Left hindlimb (tissue), 1 donor: ENCODE measurements at places on chromosomes 13 and 19.
A peak's percentile ranks its signal among the peaks of the same experiment; 100 is the strongest.

DNA sequence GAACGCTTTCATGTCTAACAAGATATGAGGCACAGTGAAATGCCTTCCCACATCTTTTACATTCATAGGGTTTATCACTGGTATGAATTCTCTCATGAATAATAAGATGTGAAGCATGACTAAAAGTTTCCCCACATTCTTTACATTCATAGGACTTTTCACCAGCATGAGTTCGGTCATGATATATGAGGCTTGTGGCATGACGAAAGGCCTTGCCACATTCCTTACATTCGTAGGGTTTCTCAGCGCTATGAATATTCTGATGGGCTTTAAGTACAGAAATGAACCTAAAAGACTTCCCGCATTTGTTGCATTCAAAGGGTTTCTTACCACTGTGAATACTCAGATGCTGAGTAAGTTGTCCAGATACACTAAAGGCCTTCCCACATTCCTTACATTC is 21.3 kb downstream of the ZNF607 start:
- no peak for DNase-seq

GRCh38 chr19:42658076-42658475 is 63.4 kb upstream of the CEACAM8 start:
- no peak for DNase-seq

DNA sequence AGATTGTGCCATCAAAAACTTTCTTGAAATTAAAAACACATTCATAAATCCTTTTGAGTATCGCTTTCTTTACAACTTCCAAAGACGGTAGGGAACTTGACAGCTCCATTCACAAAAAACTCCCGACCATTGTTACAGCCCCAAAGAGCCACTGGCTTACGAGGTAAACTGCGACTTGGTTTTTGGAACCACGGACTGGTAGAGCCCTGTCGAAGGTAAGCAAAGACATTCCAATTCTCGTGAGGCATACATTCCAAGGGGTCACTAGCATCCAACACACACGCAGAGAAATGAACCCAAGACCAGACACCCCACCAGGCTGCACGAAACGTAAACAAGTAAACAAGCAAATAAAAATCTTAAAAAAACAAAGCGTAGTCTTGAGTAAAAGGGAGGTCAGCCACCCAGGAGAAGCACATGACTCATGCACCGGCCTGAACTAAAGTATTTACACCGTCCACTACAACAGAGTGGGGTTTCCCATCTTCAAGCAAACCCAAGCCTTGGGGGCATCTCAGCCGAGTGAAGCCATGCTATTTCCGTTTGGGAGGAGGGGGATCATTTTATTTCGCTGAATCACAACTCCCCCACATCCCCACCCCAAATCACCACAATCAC is 1.4 kb downstream of the BRD4 start:
- DNase-seq = no peak

GRCh38 chr13:94776300-94776699 is 64.0 kb upstream of the SOX21 start:
- no peak for DNase-seq

- no peak for DNase-seq
Measured at GRCh38 chr13:85417807-85418206, 381.4 kb downstream of the SLITRK6 start.

GRCh38 chr13:111479412-111479811 is 159.0 kb downstream of the TEX29 start:
- DNase-seq = no peak

GRCh38 chr19:46839752-46840497 is 10.7 kb downstream of the AP2S1 start:
- no peak for DNase-seq

DNA sequence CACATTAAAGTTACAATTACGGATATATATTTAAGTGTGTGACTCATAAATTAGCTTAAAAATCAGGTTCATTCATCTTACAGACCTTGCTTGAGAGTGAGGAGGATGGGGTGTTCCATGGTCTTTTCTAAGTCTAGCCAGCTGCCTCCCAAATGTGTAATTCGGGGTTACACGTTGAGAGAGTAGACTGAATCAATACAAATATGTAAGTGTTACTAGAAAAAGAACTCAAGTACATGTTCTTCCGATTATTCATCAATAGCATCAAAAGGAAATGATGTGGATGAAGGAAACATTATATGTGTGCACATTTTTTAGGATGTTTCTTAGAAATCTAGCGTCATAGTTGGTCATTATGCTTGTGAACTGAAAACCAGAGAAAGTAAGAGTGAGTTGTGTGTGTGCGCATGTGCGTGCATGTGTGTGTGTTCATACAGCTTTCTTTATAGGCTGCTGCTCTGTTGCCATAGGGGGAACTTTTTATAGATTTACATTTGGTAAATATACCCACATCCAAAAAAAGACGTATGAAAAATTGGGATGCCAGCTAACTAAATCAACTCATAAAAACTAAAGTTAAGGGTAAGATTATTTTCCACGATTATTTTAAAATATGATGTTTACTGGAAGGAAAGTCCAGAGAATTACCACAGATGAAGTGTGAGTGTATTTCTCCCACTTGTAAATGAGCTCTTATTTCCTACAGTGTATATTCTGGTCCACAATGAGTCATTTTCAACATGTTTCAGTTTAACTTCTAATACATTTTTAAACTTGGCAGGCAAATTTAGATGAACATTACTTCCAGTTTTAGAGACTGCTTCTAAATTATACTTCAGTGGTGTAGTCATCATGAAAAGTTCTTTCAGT is 82.4 kb downstream of the PIBF1 start:
- peak; percentile 65 for DNase-seq

DNA sequence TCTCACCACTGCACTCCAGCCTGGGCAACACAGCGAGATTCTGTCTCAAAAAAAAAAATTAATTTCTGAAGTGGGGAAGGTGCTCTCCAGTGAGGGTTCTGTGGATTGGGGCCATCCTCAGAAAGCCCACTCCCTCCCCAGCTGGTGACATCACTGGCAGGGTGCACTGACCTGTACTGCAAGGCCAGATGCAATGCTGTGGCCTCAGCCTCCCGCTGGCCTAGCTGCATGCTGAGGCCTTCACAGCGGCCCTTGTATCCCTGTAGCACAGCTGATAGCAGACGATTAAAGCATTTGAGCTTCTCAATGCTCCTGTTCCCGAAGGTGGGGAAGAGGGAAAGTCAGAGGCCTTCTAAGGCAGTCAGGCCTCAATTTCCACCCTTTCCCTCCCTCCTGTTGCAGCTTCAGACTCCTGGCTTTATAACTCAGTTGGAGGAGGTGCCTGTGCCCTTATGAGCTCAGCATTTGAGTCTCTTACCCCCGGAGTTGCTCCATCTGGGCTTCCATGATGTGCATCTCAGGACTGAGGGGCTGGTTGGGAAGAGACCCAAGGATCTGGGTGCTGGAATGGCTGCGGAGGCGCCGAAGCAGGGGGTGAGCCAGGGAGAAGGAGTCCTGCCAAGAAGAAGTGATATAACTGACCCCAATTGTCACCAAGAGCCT is 5.3 kb downstream of the USHBP1 start:
- no peak for DNase-seq

GRCh38 chr13:113636266-113636963 is 21.6 kb downstream of the ATP4B start:
- no peak for DNase-seq

GRCh38 chr19:12611361-12611699 is 610 bp downstream of the ZNF791 start:
- peak; percentile 89 for DNase-seq

DNA sequence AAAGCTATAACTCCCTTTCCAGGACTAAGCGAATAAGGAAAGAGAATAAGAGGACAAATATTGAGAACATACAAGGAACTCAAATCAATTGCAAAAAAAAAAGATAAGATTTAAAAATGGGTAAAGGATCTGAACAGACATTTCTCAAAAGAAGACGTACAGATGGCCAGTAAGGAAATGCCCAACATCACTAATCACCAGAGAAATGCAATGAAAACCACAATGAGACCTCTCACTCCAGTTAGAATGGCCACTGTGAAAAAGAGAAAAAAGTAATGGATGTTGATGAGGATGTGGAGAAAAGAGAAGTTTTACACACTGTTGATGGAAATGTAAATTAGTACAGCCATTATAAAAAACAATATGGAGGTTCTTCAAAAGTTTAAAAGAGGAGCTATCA is 63.8 kb downstream of the VWA8 start:
- DNase-seq = no peak

DNA sequence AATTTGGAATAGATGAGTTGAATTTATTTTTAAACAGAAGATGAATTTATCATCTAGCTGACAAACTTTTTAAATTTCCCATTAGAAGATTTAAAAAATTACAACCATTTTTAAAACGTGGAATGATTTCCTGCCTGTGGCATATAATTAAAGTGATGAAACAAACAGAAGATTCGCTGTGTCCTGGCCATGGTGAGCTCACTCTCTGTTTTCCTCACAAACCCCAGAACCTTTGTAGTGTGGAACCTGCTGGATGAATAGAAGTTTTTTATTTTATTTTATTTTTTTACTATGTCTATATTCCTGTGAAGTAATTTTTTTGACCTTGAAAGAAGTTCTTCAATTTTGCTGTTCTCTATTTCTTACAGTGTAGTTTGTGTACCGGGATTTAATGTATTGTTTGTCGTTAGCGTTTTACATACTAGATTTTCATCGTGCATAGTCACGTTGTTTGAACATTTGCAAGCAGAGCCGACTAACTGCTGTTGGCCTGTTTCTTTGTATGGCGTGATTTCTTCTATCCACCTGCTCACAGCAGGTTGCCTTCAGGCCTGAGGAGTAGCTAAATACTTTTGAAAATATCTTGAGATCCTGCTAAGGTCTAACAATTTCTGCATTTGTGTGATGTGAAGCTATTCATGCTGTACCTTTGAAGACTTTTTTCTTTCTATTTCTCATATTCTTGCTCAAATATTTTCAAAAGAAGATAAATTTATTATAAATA is 149.2 kb downstream of the GGACT start:
- DNase-seq = no peak

DNA sequence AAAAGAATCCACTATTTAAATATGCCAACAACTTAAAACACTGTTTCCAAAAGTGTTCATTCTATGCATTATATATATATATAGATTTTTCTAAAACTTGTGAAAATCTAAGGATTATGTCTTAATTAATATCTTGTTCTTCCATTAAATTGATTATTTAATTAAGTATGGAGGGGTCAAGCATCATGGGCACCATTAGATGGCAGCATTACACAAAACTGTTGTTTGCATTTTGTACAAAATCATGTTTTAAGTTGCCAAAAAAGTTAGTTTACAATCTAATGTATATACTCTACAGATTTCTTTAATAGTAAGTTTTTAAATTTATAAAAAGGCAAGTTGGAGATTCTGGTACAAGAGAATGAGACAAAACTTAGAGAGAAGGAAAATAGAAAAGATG is 213.2 kb upstream of the EDNRB start:
- no peak for DNase-seq

- DNase-seq = no peak
Measured at GRCh38 chr19:29886586-29886985, 55.5 kb upstream of the URI1 start.

GRCh38 chr13:52010890-52011631 is at the start of gene ATP7B:
TSS of gene ATP7B (minus strand) at chr13:52011450. CDS start at chr13:52011337, 113 bp downstream.
- DNase-seq = no peak

- DNase-seq = no peak
Measured at GRCh38 chr13:93472814-93473296, 246.2 kb downstream of the GPC6 start.

GRCh38 chr13:106589716-106590115 is 21.8 kb upstream of the ARGLU1 start:
- DNase-seq = no peak

DNA sequence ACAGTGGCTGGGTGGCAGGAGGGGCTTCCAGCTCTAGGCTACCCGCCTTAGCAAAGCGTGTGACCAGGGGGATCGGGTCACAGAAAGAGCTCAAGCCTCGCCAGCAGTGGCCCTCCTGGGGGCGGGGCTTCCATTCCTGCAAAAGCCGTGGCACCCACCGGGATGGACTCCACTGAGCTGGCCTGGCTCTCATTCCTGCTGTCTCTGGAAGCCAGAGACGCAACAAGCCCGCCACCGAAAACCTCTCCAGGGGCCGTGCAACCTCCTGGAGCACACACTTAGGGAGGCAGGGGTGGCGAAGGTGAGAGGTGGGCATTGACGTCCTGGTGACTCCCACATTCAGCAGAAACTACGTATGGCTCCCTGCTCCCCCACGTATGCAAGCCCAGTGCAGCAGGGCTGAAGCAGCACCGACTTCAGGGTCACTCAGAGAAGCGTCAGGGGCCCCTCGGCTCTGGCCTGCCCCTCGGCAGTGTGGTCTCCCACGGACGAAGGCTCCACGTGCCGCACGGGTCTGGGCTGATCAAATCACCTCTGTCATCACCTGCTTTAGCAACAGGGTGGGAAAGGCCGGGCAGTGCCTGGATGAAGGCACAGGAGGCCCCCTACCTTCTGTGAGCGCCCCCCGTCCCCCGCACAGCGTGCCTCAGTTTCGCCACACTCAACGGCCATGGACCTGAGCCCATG is 3.1 kb downstream of the C19orf25 start:
- DNase-seq = no peak

DNA sequence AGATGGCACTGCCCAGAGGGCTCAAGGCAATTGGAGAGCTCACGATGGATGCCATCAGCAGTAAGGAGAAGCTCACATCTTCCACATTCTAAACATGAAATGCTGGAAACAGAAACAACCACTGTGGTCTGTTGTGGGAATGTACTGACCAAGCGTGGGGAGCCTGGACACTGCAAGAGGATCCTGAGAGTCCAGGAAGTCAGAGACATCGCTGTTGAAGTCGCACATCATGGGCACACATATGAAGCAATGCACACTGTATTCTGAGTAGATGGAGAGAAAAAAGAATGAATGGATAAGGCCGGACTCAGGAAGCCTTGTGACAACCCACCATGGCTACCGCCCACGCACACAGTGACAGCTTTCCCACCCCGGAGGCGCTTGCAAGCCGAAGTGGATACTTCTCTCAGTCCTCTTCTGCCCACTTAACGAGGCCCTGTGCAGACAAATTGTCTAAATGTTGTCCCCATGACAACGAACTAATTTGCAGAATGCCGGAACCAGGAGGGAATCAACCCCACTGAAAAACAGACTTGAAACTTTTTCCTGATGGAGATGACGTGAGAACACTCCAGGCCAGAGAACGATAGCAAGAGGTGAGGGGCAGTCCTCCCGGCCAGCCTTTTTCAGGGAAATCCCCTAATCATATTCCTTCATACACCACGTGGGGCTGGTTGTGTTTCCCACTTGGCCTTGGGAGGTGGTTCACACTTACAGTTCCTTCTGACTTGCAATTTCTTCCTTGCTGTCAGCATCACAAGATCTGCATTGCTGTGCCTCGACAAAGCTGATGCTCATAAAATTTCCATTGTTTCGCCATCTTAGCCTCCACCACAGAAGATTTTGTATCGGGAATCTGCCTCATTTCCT is 109.6 kb upstream of the SERP2 start:
- DNase-seq = no peak
